Suprapubic skin (tissue), 4 donors: ENCODE measurements at places on chromosomes 7 and 10.

DNA sequence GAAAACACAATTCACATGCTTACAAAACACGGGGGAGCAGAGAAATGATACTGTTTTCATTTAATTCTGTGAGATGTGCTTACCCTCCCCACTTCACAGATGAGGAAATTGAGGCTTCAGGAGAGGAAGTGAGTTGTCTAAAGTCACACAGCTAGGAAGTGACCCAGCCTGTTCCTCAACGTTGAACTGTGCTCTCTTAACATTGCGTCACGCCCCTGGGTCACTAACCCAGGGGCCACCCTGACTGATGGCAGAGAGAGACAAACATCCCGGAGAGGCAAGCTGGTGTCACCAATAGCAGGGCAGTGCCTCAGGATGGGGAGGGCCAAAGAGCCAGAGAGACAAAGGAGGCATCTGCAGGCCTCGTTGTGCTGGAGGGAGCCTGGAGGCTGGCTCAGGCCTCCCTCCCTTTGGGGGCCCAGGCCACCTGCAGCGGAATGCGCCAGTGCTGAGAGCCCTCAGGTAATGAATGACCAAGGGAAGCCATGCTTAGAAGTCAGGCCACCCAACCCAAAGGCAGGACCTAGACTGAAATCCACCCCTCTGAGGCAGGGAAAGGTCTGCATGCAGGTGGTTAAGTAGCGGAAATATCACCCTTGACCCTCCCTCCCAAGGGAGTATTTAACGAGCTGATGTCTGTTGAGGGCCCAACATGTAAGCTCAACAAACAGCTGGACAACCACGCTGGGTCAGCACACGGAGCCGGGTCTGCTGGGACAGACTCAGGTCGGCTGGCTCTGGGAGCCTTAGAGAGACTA lies 81.3 kb downstream of the C10orf105 start:
- no peak for DNase-seq

- DNase-seq: no peak
Measured at GRCh38 chr7:2233926-2234325, 1.2 kb upstream of the MAD1L1 start.

GRCh38 chr7:149823191-149823630 lies 15.0 kb upstream of the ZNF862 start:
- no peak for DNase-seq

DNA sequence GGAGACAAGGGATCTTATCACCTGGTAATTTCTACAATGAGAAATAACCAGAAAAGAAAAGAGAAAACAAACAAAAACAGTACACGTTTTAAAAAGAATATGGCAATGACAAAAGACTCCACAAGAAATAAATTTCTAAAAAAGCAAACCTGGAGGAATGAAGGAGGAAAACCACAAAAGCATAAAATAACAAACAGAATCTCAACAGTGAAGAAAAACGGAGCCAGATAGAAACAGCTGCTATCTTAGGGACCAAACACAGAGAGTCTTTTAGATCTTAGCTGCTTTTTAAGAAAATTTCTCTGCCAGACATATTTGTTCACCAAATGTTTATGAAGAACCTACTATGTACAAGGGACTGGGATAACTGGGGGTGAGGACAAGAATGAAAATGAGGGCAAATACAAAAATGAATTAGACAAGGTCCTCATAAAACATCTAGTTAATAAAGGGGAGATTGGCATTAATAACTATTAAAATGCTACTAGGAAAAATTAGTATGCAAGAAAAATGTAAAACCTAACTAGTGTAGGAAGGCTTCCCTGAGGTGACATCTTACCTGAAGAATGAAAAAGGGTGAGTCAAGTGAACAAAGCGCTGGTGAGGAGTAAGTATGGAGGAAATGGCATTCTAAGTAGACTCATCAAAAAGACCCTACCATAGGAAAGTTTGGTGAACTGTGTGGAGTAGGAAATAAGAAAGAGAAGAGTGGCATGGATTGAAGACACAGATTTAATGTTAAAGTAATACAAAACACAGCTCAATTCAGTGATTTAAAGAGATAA lies 34.3 kb downstream of the WASL start:
- no peak for DNase-seq

DNA sequence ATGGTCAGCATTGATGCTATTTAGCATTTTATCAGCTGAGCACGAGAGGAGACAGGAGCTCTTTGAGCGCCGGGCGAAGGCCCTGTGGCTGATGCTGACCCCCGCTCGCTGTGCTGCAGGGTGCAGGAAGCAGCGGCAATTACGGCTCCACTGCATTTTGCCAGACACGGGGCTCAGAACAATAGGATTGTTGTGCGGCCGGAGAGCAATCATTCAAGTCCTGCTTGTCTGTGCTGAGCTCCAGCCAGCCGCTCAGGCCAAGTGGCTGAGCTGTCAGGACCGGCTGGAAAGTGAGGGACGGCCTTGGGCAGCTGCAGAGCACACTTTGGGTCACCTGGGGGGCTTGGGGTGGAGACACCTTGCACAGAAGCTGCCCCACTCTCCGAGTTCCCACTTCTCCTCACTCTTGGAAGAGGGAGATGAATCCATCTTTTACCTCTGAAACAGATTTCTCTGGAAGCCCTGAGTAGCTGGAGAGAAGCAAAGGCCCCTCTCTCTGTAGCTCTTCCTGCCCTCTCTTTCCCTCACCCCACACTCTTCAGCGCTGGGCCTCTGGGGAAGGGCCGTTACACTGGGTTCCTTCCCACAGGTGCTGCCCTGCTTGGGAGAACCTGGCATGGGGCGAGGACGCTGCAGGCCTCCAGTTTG lies 17.3 kb upstream of the ADARB2 start:
- no peak for DNase-seq

DNA sequence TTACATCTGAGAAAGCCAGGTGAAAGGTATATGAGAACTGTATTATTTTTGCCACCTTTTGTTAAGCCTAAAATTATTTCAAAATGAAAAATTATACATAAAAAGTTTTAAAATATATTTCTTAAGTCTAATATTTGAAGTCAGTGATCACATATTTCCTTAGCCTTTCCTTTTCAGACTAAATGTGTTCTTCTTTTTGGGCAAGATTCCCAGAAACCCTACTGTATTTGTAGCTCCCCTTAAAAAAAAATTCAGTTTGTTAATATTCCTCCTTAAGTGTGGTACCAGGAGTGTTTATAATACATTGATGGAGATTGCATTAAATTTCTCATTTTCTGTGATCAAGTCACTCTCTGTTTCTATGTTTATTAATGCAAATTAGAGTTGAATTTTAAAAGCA lies 22.8 kb downstream of the DNAJC1 start:
- no peak for DNase-seq

DNA sequence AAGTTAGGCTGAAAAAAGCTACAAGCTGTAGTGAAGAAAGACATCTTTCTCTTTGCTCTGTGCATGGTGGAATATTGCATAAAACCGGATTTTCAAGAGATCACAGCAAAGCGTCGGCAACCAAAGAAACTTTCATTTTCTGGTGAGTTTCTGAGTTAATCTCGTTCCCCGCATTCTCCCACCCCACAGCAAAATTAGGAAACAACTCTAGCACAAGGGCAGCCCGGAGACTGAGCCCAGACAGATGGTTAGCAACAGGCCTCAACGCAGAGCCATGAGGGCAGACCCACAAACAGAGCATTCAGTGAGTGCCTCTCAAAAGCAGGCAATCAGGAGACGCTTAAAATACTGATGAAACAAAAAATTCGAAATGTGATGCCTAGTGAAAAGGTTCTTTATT lies 396.1 kb upstream of the KLF6 start:
- no peak for DNase-seq

- no peak for DNase-seq
Measured at GRCh38 chr7:7614018-7614741, 26.4 kb upstream of the UMAD1 start.

DNA sequence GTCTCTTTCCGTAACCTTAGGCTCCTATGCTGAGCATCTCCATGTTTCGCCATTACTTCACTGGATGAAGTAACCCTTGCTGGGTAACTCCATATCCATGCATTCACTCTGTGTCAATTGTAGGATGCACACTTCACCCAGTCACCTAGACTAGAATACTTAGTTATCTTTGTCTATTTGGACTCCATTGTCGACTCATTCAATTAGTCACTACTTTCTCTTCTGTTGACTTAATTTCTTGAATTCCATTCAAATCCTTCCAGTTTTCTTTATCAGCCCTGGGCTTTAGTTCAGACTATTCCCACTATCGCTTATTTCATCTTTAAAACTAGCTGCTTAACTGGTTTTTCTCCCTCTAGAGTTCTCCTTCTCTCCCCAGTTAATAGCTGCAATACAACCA lies 111.3 kb upstream of the TNS3 start:
- no peak for DNase-seq

DNA sequence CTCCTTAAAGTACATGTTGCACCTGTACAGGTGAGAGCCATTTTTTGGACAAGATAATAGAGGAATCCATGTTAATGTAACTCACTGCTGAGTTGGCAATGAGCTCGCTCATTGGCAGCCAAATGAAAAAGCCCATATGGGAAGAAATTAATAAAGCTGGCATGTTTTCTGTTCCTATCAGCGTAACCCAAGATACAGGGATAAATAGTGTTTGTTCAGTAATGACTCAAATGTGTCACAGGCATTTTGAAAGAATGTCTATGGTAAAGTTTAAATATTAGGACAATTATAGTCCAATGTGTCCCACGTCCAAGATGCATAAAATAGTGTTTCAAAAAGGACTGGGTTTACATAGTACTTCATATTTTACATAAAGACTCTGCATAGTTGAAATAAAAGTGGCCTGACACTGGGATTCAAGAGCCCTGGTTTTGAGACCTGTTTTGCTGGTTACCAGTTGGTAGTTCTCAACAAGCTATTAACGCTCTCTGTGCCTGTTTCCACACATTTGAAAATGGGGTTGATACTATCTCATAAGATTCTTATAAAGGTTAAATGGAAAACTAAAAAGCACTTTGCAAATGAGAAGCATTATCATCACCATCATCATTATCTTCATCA lies 49.1 kb downstream of the MTURN start:
- no peak for DNase-seq

DNA sequence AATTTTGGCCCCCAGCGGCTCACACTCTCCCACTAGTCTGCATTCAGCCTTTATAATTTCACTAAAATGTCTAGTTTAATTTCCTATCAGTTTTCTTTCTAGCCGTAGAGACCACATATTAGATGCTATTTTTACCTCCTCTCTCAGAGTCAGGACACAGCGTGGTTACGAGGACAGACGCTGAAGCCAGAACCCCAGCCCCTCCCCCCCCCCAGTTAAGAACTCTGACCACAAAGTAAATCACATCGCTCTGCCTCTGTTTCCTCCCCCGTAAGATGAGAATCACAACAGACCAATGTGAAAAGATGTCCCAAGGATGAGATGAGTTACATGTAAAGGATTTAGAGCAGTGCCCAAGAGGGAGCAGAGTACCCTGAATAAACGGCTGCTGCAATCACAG lies 11.1 kb upstream of the TARP start:
- DNase-seq: no peak

DNA sequence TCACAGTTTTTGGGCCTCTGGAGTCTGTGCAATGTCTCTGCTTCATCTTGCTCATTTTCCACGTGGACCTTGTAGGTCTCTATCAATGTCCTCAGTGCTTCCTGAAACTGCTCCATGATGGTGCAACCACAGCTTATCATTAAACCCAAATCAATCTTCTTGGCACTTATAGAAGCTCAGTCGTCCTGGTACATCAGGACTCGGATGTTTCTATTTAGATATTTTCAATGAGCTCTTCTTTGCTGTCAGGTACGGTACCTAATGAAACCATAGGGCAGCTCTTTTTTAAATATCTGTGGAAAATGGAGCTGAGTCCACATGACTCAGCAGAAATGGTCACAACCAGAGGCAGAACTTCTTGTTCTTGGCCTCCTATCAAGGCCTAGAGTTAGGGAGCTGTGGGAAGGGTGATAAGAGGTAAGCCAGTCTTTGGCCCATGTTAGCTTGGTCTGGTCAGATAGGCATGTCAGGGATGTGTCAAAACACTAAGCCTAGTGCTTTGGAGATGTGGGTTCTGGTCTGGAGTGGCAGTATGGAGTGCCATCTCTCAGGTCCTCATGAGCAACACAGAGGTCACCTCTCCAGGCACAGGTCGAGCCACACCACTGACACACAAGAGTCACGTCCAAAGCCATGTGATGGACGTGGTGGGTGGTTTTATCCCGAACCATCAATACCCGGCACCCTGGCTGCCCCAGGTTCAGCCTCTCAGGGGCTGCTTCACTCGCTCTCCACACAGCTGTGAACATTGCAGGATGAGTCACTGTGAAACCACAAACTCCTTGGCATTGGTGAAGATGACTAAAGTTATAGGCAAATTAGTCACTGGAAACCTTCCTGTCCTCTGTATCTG lies 87.0 kb downstream of the TBXAS1 start:
- no peak for DNase-seq

GRCh38 chr10:125022671-125023070 lies 80.7 kb downstream of the ZRANB1 start:
- no peak for DNase-seq

DNA sequence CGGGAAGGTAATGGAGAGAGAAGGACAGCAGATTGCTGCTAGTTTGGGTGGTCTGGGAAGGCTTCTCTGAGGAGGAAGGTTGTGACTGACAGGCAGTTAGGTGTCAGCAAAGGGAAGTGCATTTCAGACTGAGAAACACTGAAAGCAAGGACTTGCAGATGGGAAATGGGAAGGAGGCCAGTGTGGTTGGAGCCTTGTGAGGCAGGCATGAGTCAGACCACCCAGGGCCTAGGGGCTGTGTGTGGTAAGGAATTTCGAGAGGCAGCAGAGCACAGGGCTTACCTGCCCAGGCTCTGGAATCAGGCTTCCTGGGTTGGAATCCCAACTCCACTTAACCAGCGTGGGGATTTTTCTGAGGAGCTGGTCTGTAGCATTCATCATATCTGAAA lies 53.5 kb downstream of the NRF1 start:
- no peak for DNase-seq

DNA sequence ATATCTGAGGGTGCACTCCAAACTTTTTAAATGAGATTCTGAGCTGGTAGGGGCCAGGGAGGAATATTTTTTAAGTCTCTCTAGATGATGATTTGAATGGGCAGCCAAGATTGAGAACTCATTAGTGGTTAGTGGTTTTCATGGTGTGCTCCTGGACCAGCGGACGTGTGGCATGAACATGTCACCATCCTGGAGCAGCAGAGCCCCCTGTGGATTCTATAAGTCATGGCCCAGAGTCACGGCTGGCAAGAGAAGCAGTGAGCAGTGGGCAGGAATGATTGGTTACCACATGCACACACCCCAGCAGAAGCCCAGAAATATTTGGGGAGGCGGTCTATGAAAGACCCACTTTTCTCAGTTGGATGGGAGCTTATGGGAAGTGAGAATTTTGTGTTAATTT lies 21.2 kb upstream of the UCN3 start:
- no peak for DNase-seq

- DNase-seq: no peak
Measured at GRCh38 chr7:4272141-4272540, 410.0 kb upstream of the FOXK1 start.
